ENCODE measurements at places on chromosomes 2 and 18. TPM values are rescaled to one million over a fixed set of nuclear protein-coding genes. Genes with fewer than 3 reads are reported as not detected.

Gene UGT1A8
- total RNA-seq = not detected

Gene ANKRD23
- 3.2 TPM for total RNA-seq

Gene INHBB
- not detected for total RNA-seq

Gene POTEC
- total RNA-seq = not detected

Gene KCNE4
- not detected for total RNA-seq

Gene GLI2
- not detected for total RNA-seq

Gene HTR2B
- total RNA-seq = not detected

Gene SCTR
- not detected for total RNA-seq

Gene GPAT2
- 36.3 TPM for total RNA-seq

Gene IAH1
- 64.6 TPM for total RNA-seq

Gene IL36RN
- total RNA-seq = not detected

Gene CFC1
- total RNA-seq = not detected

Gene GALNT14
- total RNA-seq = 2.5 TPM

Gene HOXD11
- not detected for total RNA-seq

Gene WDR7
- 22.6 TPM for total RNA-seq

Gene SPHKAP
- not detected for total RNA-seq

Gene NEU4
- total RNA-seq = 0.40 TPM

Gene TSPYL6
- total RNA-seq = not detected

Gene GREB1L
- total RNA-seq = not detected

Gene ZNF519
- 13.5 TPM for total RNA-seq

Gene SPP2
- not detected for total RNA-seq

Gene DCDC2C
- not detected for total RNA-seq

Gene CYRIA
- total RNA-seq = 0.16 TPM

Gene ST6GAL2
- total RNA-seq = not detected

Gene KIF5C
- total RNA-seq = 15.3 TPM

Gene CASP10
- 26.5 TPM for total RNA-seq

Gene CXCR4
- 57.7 TPM for total RNA-seq

Gene CFAP53
- 0.54 TPM for total RNA-seq

Gene MREG
- total RNA-seq = 10.8 TPM

Gene PRLH
- not detected for total RNA-seq

Gene BOLL
- total RNA-seq = not detected

Gene SP5
- not detected for total RNA-seq

Gene KLHL41
- total RNA-seq = 0.20 TPM

Gene CRYGD
- not detected for total RNA-seq

Gene DYNAP
- total RNA-seq = not detected

Gene TTR
- total RNA-seq = not detected

Gene KHK
- 12.6 TPM for total RNA-seq
